ENCODE measurements at places on chromosomes 7 and 10.

- no peak for DNase-seq
These were observed 147.1 kb downstream of the BUB3 start for GRCh38 chr10:123301077-123301857.

DNA sequence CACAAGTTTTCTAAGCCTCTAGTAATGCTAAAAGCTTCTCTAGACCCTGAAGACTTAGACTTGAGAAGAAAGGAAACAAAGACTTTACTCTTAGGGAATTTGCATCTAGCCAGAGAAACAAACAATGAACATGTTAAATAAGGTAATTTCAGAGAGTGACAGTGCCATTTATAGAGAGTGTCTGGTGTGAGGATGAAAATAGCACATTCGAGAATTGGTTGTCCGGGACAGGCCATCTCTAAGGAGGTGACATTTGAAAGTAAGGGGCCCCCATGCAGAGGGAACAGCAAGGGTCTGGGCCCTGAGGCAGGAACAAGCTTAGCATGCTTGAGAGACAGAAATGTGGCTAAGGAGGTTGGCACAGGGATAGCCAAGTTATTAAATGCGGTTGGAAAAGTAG is 48.1 kb downstream of the ADAM22 start:
- no peak for DNase-seq

DNA sequence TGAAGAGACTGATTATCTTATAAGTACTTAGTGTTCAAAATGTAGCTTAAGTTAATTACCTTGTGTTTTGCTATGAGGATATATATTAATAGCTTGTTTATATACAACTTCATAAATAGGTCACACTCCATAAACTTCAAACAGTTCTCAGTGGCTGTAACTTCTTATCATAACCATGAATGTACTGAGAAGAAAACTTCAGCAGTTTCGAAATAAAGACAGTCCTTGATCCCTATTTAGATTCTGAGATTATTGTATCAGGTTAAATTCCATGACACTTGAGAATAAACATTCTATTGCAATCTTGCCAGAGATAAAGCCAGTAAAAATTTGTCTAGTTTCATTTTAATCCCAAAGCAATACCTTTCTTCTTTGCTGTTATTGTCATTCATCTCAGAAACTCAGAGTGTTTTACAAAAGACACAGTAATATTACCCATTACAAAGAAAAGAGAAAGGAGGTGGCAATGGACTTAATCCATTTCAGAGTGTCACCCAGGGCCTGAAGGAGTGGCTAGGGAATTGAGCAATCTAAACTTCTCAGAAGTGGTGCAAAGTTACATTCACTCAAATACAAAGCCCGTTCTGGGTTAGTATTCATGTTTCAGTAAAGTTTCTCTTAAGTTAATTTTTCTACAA is 403.6 kb downstream of the SEMA3D start:
- no peak for DNase-seq

- DNase-seq = no peak
These were observed 1.5 kb downstream of the PDLIM1 start for GRCh38 chr10:95289003-95289920.

DNA sequence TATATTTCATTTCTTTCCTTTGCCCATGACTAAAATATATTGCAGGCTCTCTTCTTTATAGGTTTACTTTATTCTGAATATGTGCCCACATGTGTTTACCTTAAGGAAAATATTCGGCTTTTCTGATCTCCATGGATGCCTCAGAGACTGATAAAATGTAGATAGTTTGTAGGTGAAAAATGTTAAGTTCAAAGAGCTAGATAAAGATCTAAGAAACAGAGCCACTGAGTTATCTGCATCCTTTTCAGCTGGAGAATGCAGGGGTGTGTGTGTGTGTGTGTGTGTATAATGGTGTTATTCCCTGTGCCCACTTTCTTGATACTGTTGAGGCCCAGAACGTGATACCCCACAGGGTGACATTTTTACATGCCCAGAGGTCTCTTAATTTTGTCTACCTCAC is 150.8 kb downstream of the LRRC4 start:
- DNase-seq = no peak

DNA sequence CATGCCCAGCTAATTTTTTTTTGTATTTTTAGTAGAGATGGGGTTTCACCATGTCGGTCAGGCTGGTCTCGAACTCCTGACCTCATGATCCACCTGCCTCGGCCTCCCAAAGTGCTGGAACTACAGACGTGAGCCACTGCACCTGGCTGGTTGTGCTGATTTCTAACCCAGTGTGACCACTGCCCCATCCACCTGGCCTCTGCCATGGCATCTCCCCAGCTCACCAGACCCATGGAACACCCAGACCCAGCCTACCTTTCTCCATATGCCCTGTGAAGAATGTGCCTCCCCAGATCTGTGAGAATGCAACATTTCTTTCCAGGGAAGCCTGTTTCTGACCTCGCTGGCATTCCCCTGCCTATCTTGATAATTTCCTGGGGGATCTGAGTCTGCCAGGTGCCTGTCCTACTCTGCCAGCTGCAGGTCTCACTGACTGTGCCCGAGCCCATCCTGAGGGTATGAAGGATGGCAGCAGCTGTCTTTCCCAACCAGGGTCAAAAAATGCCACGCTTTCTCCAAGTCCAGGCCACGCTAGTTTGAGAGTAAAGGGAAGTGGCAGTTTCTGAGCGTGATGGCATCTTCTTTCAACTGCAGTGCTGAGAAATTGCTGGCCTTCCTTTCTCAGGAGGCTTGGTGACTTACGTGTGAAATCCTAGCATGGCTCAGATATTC is 324.4 kb upstream of the ZNF32 start:
- no peak for DNase-seq

DNA sequence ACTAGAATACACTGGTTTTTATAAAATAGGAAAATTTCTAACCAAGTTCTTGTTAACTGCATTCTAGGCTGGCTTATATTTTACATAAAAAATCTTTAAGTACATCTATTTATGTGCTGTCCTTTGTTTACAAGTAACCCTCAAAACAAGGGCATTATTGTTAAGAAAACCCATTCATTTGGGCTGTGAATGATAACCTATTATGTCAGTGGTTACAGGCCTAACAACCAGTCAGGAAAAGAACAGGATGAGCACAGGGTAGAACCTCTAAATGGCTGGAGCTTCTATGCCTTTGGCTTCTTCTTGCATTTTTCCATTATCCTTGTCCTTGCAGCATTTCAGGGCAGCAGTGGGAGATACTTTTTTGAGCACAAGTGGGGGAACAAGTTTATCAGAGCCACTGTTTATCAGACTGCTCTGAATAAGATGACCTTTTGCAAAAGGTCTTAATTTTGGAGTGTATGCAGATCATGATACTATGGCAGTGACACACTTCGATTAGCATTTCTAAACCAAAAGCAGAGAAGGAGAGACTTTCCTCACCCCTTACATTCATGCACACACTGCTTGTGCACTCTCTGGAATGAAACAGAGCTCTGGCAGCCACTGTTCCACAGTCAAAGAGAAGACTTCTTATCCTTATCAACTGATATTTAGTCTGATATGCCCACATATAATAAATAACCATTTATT is 10.9 kb downstream of the GPR37 start:
- no peak for DNase-seq

- peak; percentile 74 for DNase-seq
These were observed 355.1 kb downstream of the AUTS2 start for GRCh38 chr7:69953136-69954067.

GRCh38 chr10:32000937-32001336 is 55.3 kb downstream of the KIF5B start:
- DNase-seq = no peak

All from B cell (primary cell).